Effector memory CD4-positive, alpha-beta T cell (primary cell): ENCODE measurements at places on chromosomes 1 and 21.

DNA sequence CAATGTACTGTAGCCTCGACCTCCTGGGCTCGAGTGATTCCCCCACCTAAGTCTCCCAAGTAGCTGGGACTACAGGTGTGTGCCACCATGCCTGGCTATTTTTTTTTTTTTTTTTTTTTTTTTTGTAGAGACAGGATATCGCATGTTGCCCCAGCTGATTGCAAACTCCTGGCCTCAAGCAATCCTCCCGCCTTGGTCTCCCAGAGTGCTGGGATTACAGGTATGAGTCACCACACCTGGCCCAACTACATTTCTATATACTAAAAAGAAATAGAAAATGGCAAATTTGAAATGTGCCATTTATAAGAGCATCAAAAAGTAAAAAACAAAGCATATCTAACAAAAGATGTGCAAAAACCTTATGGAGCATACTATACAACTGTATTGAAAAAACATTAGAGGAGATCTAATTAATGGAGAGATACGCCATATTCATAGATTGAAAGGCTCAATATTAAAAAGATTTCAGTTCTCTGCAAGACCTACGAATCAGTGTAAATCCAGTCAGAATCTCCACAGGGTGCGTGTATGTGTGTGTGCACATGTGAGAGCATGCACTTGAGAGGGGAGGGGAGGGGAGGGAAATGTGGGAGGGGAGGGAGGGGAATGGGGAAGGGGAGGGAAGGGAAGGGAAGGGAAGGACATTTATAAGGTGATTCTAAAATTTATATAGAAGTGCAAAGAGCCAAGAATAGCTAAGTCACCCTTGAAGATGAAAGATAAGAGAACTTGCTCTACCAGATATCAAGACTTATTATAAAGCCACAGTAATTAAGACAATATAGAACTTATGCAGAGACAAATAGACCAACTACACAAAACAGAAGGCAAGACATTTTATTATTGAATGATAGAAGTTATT, 15.5 kb upstream of the PADI4 start:
- no peak for DNase-seq

DNA sequence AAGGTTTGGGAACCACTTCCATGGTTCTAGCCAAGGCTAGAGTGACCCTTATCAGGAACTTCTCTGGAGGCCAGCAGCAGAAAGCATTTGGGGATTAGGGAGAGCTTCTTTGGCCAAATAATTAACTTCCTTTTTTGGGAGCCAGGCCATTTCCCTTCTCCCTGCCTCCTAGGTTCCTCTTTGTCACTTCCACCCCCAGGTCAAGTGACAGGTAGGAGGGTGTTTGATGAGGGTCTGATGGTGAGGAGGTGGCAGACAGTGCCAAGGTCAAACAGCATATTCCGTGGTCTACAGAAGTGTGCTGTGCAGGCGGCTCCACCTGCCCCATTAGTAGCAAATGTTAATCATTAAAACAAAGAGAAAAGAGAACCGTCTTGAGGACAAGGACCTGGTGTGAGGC, 1.9 kb upstream of the KCNA10 start:
- DNase-seq = no peak

DNA sequence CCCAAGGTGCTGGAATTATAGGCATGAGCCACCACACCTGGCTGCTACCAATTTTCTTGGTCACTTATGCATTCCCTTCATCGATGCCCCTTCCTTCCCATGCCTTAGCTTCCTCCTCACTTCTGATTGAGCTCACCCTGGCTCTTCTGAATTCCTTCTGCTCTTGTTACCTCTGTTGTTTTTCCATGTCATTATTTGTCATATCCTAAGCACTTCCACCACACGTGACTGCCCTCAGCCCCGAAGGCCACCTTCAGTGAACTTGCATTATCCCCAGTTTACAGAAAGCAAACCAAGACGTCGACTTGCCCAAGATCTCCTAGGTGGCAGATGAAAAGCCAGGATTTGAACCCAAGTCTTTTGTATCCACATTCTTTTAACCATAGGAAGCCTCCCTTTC, 30.7 kb downstream of the CA6 start:
- DNase-seq = no peak

DNA sequence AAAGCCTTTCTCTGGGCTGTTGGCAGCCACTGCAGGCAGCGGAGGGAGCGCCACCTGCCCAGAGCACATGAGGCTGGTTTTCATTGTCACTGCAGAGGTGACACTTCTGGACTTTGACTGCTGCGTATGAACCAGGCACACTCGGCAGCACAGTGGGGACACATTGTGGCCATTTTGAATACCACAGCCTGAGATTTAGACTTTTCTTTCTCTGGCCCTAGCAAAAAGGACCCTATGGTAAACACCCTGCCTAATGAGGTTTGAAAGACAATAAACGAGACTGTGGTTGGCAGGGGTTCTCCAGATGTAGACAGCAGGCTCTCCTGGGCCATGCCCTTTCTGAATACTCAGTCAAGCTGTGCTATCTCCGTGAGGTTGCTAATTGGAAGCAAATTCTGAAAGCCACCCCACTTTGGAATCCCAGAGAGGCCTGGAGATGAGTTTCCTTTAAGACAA, 12.0 kb upstream of the KCNE2 start:
- no peak for DNase-seq

DNA sequence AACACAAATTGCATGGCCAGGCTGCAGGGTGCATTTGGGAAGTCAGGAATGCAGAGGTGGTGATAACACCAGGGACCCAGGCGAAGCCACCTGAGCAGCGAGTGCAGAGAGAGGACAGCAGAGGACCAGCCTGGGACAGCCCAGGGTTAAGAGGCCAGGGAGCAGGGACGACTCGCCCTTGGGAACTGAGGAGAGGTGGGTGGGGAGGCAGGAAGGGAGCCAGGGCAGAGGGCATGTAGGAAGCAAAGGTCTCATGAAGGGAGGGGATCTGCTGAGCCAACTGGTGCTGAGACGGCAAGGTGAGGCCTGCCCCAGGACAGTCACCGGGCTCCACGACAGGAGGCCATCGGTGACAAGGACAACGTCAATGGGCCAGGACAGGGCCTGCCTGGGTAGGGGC, 16.4 kb downstream of the KIF17 start:
- no peak for DNase-seq

GRCh38 chr1:26768755-26769154, 19.0 kb upstream of the PIGV start:
- DNase-seq = no peak

DNA sequence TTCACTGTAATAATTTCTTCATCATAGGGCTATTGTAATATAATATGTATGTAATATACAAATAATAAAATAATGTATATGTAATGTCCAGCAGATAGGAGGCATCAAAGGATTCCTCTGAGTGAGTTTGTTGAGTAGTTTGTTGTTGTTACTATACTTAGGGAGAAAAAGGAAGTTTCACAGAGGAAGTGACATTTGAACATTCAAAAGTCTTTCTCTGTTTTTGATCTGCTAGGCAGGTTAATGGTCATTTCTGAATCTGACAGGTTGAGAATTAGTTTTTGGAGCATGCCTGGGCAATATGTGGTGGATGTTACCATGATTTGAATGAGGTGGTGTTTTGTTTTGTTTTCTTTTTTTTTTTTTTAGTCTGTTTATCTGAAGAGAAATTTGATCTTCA, 102.1 kb downstream of the NRDC start:
- no peak for DNase-seq

- DNase-seq = no peak
These were observed 194.6 kb downstream of the ST6GALNAC3 start for GRCh38 chr1:76269155-76269554.

DNA sequence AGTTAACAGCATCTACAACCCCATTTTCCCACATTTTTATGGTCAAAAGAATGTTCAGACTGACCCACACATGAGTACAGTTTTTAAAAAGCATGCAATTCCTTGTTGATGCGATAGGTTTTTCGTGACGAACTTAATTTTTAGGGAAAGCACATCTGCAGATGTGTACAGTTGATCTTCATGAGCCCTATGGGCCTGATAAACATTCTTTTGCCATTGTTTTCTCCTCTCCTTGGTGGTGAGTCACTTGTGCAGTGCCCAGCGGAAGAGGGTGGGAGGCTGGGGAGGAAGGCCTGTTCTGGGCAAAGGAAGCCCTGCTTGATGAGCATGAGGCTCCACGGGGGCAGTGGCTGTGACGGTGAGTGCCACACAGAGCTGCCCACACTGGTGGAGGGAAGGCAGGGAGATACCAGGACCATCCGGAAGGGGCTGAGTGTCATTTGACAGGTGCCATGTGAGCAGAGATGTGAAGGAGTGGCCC, 5.3 kb downstream of the ARF1 start:
- no peak for DNase-seq

- no peak for DNase-seq
These were observed 63.0 kb downstream of the ATP1A1 start for GRCh38 chr1:116435806-116436610.

- DNase-seq = no peak
These were observed 2.7 kb downstream of the FAM3B start for GRCh38 chr21:41319273-41319672.

DNA sequence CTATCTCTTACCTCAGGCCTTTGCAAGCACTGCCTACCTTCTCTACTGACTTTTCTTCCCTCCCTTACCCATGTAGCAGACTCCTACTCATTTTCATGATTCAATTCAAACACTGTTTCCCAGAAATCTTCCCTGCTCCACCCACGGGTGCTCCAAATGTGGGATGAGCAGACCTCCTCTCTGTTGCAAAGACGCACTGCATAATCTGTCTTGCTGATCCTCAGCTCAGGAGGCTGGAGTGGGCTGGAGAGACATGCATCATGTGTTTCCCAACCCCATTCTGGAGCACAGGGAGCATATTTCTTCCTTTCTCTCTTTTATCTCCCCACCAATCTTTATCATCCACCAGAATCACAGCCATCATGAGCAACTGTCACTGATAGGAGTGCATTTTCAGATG, 459.9 kb upstream of the NFIA start:
- DNase-seq = no peak

DNA sequence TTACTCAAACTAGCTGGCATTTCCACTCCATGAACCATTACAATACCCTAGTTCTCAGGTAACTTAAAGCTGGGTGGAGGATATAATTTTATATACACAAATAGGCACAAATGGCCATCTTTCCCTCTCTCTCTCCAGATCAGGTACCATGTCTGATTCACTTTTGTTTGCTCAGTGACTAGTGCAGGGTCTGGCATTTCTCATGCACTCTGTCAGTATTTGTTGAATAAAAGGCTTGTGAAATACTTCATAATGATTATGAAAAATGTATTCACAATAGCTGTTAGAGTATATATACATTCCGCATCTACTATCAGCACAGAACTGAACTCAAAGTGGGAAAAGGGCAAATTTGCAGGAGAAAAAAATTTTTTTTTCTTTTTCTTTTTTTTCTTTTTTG, 510.2 kb upstream of the USP24 start:
- DNase-seq = no peak

DNA sequence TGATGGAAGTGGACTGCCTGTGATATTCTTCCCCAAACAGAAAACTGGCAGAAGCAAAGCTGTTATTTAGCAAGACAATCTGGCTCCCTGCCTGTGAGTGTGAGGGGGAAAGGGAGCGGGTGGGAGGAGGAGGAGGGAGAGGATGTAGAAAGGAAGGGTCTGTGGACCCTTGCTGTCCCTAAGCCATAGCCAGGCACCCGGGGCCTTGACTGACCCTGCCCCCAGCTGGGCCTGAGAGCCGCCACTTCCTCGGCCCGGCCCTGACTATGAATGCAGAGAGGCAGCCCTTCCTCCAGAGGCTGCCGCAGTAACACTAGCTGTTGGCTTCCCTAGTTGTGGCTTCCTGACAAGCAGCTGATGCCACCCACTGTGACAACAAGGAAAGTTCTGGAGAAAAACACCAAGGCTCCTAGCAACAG, 13.9 kb downstream of the PLA2G2F start:
- DNase-seq = no peak
